T-helper 22 cell (primary cell): ENCODE measurements at places on chromosomes 7 and 10.

GRCh38 chr7:18003286-18003994 is 24.2 kb downstream of the PRPS1L1 start:
- DNase-seq: no peak

- no peak for DNase-seq
Observed at GRCh38 chr7:138848056-138848980, 50.3 kb upstream of the ATP6V0A4 start.

- DNase-seq: no peak
Observed at GRCh38 chr7:143258831-143259230, 4.4 kb upstream of the GSTK1 start.

DNA sequence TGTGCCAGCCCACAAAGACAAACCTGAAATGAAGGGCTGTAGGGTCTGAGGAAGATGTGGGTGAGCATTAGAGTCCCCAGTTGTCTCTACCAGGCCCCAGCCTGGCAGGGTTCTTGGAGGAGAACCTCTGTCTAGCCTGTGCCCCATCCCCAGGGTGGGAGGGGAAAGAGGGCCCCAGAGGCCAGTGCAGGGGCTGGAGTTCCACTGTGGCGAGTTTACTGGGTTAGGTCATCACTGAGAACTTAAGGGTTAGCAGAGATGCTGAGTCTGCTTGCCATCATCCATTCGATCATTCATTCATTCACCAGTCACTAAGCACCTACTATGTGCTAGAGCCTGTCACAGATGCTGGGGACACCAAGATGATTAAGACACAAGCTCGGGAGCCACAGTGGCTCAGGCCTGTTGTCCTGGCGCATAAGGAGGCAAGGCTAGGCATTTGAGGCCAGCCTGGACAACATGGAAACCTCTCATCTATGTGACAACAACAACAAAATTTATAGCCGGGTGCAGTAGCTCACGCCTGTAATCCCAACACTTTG is 2.6 kb downstream of the ANKRD2 start:
- no peak for DNase-seq

DNA sequence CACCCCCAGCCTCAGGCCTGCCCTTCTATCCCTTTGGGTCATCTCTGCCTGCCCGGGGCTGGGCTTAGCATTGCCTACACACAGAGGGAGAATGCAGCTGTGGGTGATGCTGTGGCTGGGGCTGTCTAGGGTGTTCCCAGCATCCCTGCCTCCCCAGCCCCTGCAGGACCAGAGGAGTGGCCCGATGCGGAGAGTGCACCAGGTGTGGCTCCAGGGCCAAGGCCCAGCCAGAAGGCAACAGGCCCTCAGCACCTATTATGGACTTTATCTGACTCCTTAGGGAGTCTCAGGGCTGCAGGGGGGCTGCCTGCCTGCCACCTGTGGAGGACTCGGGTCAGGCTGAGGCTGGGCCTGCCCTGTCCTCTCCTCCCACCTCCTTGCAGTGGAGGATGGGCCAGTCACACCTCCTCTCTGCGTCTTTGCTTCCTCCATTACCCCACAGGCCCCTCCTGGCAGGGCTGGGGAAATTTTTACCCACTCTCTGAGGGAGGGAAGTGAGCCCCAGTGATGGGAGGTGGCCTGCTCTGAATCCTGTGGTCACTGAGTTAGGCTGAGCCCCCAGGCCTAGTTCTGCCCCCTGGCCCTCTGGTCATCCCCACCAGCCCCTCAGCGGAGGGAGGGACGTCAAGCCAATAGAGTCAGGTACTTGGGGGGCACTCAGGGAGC is 92.9 kb upstream of the PCBD1 start:
- no peak for DNase-seq

DNA sequence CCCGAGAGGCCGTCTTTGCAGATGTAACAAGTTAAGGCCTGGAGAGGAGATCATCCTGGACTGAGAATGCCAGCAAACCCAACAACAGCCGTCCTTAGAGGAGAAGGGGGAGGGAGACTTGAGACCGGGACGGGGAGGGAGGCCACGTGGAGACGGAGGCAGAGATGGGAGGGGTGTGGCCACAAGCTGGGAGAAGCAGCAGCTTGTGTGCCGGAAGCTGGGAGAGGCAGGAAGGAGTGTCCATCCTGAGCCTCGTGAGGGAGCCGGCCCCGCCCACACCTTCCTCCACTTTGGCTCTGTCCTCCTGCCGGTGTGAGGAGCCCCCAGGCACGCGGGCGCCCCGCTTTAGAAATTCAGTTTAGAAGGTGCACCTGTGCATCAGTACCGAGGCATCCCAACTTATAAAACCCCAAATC is 95.7 kb downstream of the DNAJB6 start:
- DNase-seq: no peak

GRCh38 chr10:121800146-121800545 is 127.7 kb downstream of the ATE1 start:
- DNase-seq: no peak

GRCh38 chr7:5528071-5528814 is 104.6 kb upstream of the TNRC18 start:
- no peak for DNase-seq

- DNase-seq: no peak
Observed at GRCh38 chr7:106042196-106042611, 69.9 kb downstream of the SYPL1 start.

DNA sequence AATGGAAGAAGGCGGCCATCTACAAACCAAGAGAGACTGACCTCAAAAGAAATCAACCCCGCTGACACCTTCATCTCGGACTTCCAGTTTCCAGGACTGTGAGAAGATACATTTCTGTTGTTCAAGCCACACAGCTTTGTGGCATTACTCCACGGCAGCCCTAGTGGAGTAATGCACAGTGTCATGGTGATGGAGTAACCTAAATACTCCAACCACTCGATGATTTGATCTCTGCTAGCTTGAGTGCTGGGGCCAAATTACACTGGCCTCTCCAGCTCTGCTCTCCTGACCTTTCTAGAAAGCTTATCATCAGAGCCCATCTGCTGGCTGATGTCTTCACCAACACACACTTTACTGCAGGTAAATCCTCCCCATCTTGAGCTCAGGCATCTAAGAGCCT is 52.2 kb downstream of the GALNT17 start:
- no peak for DNase-seq

- DNase-seq: no peak
Observed at GRCh38 chr10:72687035-72687434, 4.9 kb upstream of the MCU start.

DNA sequence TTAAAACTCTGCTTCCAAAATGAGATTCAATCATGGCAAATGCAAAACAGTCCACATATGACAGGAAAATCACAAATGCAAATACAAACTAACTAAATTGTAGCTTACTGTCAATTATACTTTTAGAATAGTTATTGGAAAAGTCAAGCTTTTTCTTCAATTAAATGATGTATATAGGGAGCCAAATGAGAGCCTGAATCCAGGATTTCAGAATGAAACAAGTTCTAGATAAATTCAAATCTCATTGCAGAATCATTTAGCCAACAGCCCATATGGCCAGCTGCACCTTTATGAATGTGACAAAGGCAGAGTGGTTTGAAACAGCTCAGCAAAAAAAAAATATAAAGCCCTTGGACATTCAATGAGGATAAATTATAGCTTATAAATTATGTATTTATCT is 82.2 kb upstream of the SCIN start:
- DNase-seq: no peak

GRCh38 chr7:2880874-2881533 is 36.9 kb upstream of the GNA12 start:
- no peak for DNase-seq

GRCh38 chr10:27448921-27449320 is 55.2 kb upstream of the RAB18 start:
- no peak for DNase-seq

- DNase-seq: no peak
Observed at GRCh38 chr7:78197447-78197846, 398.9 kb downstream of the PHTF2 start.

DNA sequence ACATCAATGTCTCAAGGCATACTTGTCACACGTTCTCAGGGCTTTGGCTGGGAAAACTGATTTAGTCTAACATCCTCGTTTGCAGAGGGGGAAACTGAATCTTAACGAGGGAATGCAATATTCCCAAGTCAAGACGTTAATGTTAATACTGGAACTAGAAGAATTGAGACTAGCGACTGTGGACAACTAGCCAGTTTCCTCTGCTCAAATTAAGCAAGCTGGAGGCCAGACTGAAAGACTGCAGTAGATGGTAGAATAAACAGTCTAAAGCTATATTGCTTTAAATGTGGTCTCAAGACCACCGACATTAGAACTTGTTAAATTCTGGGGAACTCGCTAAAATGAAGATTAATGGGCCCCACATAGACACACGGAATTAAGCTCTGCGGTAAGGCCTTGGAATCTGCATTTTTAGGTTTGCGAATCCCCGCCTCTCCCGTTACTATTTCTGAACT is 639 bp upstream of the TFAM start:
- DNase-seq: no peak

GRCh38 chr10:102281102-102281487 is 35.8 kb downstream of the GBF1 start:
- no peak for DNase-seq

DNA sequence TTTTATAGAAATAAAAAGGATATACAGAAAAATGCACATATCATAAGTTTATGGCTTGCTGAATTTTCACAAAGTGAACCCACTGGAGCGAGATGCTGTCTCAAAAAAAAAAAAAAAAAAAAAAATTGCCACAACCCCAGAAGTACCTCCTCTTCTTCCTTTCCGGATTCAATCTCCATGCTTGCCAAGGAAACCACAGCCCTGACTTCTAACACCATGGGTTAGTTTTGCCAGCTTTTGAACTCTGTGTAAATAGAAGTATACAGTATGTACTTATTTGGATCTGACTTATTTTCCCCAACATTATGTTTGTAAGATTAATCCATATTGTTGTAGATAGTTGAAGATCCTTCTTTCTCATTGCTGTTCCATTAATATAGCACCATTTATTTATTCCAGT is 40.0 kb downstream of the FANK1 start:
- DNase-seq: no peak

GRCh38 chr7:50937727-50938126 is 155.0 kb upstream of the GRB10 start:
- DNase-seq: no peak

GRCh38 chr7:151822541-151823181 is 54.3 kb downstream of the PRKAG2 start:
- no peak for DNase-seq

DNA sequence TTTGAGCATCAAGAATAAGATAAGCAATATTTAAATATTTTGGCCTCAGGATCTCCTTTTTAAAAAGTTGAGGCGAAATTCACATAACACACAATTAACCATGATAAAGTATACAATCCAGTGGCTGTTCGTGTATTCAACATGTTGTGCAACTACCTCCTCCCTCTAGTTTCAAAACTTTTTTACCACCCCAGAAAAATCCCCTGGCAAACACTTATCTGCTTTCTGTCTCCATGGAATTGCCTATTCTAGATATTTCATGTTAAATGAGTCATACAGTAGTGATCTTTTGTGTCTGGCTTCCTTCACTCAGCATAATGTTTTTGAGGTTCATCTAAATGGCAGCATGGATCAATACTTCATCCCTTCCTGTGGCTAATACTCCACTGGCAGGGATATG is 31.8 kb upstream of the IL15RA start:
- no peak for DNase-seq

GRCh38 chr7:12653518-12653917 is 33.9 kb upstream of the ARL4A start:
- DNase-seq: no peak

DNA sequence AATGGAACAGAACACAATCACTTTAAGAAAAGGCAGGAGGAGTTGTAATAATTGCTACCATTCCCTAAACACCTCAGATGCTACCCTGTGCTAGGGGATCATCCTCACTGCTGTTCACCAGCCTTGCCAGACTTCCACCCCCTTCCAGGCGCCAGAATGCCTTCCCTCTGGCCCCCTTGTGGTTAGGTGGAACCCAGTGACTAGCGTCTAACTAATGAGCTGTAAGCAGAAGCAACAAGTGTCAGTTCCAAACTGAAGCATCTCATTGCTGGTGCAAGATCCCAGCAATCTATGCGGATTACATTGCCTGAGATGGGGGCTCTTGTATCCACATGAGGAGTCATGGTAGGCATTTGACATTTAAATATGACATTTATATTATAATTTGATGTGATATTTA is 86.6 kb downstream of the FRMD4A start:
- DNase-seq: no peak

GRCh38 chr7:88452646-88453045 is 146.0 kb upstream of the STEAP4 start:
- no peak for DNase-seq

GRCh38 chr7:100914879-100915447 is 19.3 kb upstream of the ACHE start:
- no peak for DNase-seq

- no peak for DNase-seq
Observed at GRCh38 chr10:26380815-26381214, 57.3 kb upstream of the APBB1IP start.

DNA sequence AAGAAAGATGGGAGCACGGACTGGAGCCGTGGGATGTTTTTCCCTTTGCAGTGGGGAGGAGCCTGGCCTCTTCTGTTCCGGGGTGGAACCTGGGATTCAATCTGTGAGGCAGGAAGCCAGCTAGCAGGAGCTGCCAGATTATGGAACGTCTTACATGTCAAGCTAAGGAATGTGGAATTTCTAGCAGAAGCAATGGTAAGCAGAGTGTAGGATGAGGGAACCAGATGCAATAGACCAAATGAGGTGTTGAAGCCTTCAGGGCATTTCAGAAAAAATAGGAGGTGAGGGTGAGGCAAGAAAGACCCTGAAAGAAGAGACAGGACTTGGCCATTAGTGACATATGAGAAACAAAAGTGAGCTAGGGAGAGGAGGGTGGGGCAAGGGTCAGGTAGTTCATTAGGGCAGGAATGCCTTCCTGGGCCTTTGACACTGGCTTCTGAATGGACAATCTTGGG is 105.5 kb downstream of the CHN2 start:
- no peak for DNase-seq

DNA sequence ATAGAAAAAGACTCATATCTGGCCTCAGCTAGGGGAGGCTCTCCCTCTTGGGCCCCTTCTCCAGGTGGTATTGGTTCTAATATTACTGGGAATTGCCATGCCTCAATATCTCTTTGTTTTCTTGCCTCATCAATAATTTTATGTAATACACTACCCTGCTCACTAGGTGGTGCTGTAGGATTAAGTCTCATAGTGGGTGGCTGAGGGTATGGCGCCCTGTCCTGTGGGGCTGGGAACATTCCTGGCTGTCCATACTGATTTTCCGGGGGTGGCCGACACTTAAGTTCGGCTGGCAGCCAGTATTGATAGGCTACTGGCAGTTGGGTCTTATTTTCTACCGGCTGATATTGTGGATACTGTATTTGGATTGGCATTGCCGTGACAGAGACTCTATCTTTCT is 9.0 kb upstream of the TAS2R3 start:
- DNase-seq: no peak

GRCh38 chr10:62205750-62206399 is 62.8 kb downstream of the RTKN2 start:
- DNase-seq: no peak

GRCh38 chr7:141593134-141593533 is 41.9 kb downstream of the AGK start:
- DNase-seq: no peak

DNA sequence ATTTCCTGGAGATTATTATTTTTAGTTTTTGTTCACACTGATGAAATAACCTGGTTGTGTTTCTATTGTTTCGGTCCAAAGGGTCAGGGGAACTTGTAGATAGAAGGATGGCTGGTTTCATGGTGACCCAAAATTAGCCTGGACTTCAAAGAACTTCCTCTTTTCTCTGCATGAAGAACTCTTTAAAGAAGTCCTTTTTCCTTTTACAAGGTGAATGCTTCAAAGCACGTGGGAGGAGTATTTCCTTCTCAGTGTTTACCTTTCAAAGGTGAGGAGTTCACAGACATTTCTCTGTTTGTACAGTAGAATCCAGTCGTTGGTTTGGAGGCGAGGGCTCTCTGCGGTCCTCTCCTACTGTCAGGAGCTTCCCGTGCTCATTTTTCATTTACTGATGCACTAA is 561.7 kb downstream of the GATA3 start:
- DNase-seq: no peak
